ENCODE measurements at places on chromosomes 13 and 19. TPM values are rescaled to one million over a fixed set of nuclear protein-coding genes. Genes with fewer than 3 reads are reported as not detected.

Gene ZNF829
- total RNA-seq: 2.6 TPM

GRCh38 chr13:75889427-75889826 is 253.3 kb downstream of the LMO7 start:
- H3K4me3 ChIP-seq: no peak overlapping the region
- no peak overlapping the region for H3K27ac ChIP-seq
- no peaks in the 10 kb centered on the region for H3K4me1 ChIP-seq
- no peak for DNase-seq

DNA sequence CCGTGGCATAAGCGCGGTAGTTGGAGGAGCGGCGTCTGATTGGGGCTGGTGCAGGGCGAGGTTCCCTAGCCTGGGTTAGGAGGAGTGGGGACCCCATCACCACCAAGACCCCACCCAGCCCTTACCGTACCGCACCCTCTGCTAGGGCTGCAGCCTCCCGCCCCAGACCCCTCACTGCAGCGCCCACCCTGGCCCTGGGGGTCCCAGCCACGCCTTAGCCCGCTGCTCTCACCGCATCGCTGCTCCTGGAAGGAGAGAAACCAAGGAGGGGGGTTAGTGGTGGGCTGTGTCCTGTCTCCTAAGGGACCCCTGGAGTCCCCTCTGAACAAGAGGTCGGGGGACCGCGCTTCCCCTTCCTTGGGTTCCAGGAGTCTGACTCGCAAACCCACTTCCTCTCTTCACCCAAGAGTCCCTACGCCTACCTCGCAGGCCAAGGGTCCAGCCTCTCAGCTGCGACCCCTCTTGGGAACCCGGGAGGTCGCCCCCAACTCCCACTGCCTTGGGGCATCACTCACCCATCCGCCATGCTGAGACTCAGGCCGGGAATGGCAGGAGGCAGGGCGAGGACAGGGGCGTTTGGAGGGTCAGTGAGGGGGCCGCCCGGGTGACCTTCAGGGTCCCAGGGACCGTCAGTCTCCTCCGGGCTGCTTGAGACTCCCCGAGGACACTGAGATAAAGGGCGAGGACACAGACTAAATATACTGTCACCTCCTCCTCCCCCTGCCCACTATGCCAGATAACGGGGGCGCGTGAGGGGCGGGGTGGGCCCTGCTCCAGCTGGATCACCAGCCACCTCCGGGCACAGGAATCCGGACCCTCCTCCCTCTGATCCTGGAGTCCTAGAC is at the start of gene TNNI3:
TSS of gene TNNI3 (minus strand) at position 669 of the 845 bp plus-strand sequence. CDS start at position 526, 143 bp downstream.
- H3K27ac ChIP-seq: no peak within 1 kb of the TSS
- peaks cover 9% of the 10 kb centered on the region for H3K4me1 ChIP-seq
- peaks cover 58% of the 10 kb centered on the region for H3K27me3 ChIP-seq
- DNase-seq: no peak
- no peak within 1 kb of the TSS for H3K4me3 ChIP-seq

DNA sequence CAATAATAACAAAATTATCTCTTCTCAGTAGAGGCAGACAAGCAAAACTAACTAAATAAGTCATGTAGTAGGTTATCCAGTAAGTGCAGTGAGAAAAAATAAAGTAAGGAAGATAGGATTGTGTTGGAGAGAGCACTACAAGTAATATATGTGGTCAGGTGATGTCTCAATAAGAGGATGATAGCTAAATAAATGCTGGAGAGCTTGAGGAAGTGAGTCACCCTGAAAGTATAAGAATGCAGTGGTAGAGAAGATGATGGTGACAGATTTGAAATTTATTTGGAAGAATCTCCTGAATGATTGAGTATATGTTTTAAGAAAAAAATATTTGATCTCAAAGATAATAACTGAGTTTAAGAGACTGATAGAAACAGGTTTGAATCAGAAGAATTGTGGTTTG is 152.2 kb upstream of the PRR20A start:
- H3K27me3 ChIP-seq: no peaks in the 10 kb centered on the region
- no peak for DNase-seq
- H3K4me3 ChIP-seq: no peak overlapping the region
- no peaks in the 10 kb centered on the region for H3K36me3 ChIP-seq
- no peaks in the 10 kb centered on the region for H3K4me1 ChIP-seq
- H3K27ac ChIP-seq: no peak overlapping the region

GRCh38 chr19:13764821-13765394 is 586 bp downstream of the MRI1 start:
- no peaks in the 10 kb centered on the region for H3K27me3 ChIP-seq
- H3K36me3 ChIP-seq: peaks cover 52% of the 10 kb centered on the region
- peak overlapping the region; percentile 86 for H3K4me3 ChIP-seq
- H3K27ac ChIP-seq: peak overlapping the region; percentile 76
- H3K4me1 ChIP-seq: peaks cover 14% of the 10 kb centered on the region

DNA sequence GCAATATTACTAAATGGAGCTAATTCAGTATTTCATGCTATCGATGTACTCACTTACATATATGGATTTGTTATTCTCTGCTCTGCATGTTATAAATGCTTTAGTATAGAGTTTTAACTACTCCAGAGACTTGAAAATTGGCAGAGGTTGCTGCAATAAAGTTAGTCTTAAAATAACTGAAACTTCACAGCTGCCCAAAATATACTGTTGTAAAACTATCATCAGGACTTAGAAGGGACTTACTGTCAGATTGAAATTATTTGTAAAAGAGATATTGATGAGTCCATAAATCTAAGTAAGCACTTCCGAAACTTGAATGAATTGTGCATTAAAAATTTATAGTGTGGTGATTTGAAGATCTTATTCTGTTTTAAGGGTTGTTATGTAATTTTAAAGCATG is 1178.2 kb upstream of the PCDH20 start:
- H3K4me1 ChIP-seq: no peaks in the 10 kb centered on the region
- H3K36me3 ChIP-seq: no peaks in the 10 kb centered on the region
- H3K4me3 ChIP-seq: no peak overlapping the region
- DNase-seq: no peak
- H3K27ac ChIP-seq: no peak overlapping the region
- H3K27me3 ChIP-seq: no peaks in the 10 kb centered on the region

DNA sequence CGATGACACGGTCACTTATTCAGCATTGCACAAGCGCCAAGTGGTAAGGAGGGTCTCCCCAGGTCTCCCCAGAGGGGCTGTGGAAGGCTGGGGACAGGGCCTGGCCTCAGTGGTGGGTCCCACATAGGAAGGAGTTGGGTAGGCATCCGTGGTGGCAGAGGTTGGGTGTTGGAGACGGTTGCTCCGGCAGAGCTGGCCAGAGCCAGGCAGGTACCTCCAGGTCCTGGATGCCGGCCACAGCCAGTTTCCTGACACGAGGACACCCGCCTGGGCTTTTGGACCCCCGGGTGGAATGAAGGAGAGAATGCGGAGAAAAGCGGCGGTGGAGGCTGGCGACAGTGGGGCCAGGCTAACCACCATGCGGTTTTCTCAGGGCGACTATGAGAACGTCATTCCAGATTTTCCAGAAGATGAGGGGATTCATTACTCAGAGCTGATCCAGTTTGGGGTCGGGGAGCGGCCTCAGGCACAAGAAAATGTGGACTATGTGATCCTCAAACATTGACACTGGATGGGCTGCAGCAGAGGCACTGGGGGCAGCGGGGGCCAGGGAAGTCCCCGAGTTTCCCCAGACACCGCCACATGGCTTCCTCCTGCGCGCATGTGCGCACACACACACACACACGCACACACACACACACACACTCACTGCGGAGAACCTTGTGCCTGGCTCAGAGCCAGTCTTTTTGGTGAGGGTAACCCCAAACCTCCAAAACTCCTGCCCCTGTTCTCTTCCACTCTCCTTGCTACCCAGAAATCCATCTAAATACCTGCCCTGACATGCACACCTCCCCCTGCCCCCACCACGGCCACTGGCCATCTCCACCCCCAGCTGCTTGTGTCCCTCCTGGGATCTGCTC is 1.3 kb upstream of the FFAR1 start:
- H3K36me3 ChIP-seq: no peaks in the 10 kb centered on the region
- peaks cover 10% of the 10 kb centered on the region for H3K4me1 ChIP-seq
- peaks cover 6% of the 10 kb centered on the region for H3K27me3 ChIP-seq
- DNase-seq: peak; percentile 55

Gene ERICH6B
- not detected for total RNA-seq

DNA sequence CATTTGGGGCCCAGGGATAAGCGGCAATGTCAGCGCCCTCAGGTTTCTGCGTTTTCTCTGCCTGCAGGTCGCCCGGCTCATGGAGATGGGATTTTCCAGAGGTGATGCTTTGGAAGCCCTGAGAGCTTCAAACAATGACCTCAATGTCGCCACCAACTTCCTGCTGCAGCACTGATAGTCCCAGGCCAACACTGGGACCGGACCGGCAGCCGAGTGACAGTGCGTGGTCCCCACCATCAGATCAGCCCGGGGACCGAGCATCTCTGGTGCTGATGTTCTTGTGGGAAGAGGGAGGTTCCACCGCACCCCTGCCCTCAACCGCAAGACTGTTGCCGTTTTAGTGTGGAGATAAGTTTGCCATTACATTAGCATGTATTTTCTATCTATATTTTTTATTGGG is 78.0 kb upstream of the GPR183 start:
- no peak overlapping the region for H3K27ac ChIP-seq
- peaks cover 12% of the 10 kb centered on the region for H3K4me1 ChIP-seq
- H3K4me3 ChIP-seq: no peak overlapping the region
- peaks cover 20% of the 10 kb centered on the region for H3K36me3 ChIP-seq
- no peak for DNase-seq

DNA sequence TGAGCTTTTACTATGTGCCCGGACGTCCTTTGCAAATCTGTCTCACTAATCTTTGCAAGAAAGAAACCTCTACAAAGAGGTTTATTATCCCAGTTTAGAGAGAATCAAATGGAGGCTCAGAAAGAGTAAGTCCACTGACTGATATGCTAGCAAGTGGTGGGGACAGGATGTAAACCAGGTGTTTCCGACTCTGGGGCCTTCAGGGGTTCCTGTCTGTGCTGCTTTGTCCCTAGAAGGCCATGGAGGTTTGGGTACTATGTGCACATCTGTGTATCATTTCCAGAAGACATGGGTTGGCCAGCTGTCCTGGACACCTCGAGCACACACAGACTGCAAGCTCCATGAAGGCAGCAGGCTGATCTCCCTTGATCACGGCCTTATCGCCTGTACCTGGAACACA is 1.2 kb upstream of the KPTN start:
- H3K4me3 ChIP-seq: peak overlapping the region; percentile 65
- no peaks in the 10 kb centered on the region for H3K27me3 ChIP-seq
- peaks cover 16% of the 10 kb centered on the region for H3K4me1 ChIP-seq
- no peak overlapping the region for H3K27ac ChIP-seq

GRCh38 chr19:2333807-2334211 is 5.3 kb downstream of the SPPL2B start:
- H3K27ac ChIP-seq: no peak overlapping the region
- DNase-seq: no peak
- H3K27me3 ChIP-seq: no peaks in the 10 kb centered on the region
- H3K4me3 ChIP-seq: no peak overlapping the region

Gene FAM124A
- total RNA-seq: 4.1 TPM
